ENCODE measurements at places on chromosomes 7 and 10. TPM values are rescaled to one million over a fixed set of nuclear protein-coding genes. Genes with fewer than 3 reads are reported as not detected.

DNA sequence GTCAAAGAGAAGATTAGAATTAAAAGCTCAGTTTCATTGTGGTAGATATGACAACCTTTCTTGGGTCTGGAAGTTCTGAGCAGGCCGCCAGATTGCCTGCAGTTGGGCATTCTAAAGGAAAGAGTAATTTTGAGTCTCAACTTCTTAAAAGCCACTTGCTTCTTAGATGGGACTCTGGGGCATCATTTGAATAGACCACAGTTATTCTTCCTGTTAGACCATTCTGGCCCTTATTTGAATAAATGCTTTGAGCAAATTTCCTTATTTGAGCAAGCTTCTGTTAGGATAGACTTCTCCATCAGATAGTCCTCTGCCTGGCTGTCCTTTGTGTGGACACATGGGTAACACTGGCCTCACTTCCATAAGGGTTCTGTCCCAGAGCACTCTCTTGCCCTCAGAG is 40.2 kb downstream of the SND1 start:
- H3K27me3 ChIP-seq, result peaks cover 2% of the 10 kb centered on the region
- no peaks in the 10 kb centered on the region for H3K36me3 ChIP-seq
- no peak overlapping the region for H3K27ac ChIP-seq
- H3K4me3 ChIP-seq, result no peak overlapping the region
- H3K4me1 ChIP-seq, result no peaks in the 10 kb centered on the region
- no peak for DNase-seq

- H3K36me3 ChIP-seq, result no peaks in the 10 kb centered on the region
- H3K27ac ChIP-seq, result no peak overlapping the region
- H3K4me1 ChIP-seq, result peaks cover 13% of the 10 kb centered on the region
- no peaks in the 10 kb centered on the region for H3K27me3 ChIP-seq
- no peak for DNase-seq
These were observed 31.4 kb upstream of the TRIM8 start for GRCh38 chr10:102612964-102613275.

GRCh38 chr10:24254180-24254579 is 45.2 kb downstream of the KIAA1217 start:
- H3K4me1 ChIP-seq, result peaks cover 7% of the 10 kb centered on the region
- no peak for DNase-seq
- peaks cover 2% of the 10 kb centered on the region for H3K27me3 ChIP-seq
- no peak overlapping the region for H3K4me3 ChIP-seq
- no peaks in the 10 kb centered on the region for H3K36me3 ChIP-seq

Gene STAG3
- total RNA-seq, result 1.1 TPM

DNA sequence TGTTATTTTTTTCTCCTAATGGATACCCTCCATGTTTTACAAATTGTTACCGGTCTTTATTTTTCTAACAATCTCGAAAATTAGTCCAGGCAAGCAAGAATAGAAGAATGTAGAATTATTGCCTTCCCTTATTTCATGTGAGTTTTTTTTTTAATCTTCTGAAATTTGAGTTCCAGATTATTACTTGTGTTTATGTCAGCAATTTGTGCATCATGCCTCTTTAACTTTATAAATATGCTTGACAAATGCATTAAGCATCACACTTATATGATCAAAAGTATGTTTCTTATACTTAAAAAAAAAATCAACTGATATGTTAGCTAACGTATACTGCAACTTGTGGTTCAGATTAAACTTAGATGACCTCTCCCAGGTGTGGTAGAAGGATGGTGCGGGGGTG is 242.7 kb upstream of the VSTM2A start:
- H3K4me3 ChIP-seq, result no peak overlapping the region
- H3K36me3 ChIP-seq, result no peaks in the 10 kb centered on the region
- H3K4me1 ChIP-seq, result no peaks in the 10 kb centered on the region
- no peak overlapping the region for H3K27ac ChIP-seq

Gene COL28A1
- total RNA-seq, result 0.39 TPM

- H3K36me3 ChIP-seq, result no peaks in the 10 kb centered on the region
- peaks cover 3% of the 10 kb centered on the region for H3K27me3 ChIP-seq
- no peak overlapping the region for H3K27ac ChIP-seq
- H3K4me3 ChIP-seq, result no peak overlapping the region
- no peak for DNase-seq
- H3K4me1 ChIP-seq, result peaks cover 8% of the 10 kb centered on the region
These were observed 22.7 kb upstream of the WASHC2A start for GRCh38 chr10:50044941-50045664.

- H3K4me1 ChIP-seq, result peaks cover 4% of the 10 kb centered on the region
- no peaks in the 10 kb centered on the region for H3K27me3 ChIP-seq
- no peak overlapping the region for H3K27ac ChIP-seq
- peaks cover 10% of the 10 kb centered on the region for H3K36me3 ChIP-seq
These were observed 97.1 kb upstream of the TMEM168 start for GRCh38 chr7:112887337-112887736.

Gene IL6
- not detected for total RNA-seq

- no peak overlapping the region for H3K4me3 ChIP-seq
- no peak overlapping the region for H3K27ac ChIP-seq
These were observed 168.4 kb downstream of the RELN start for GRCh38 chr7:103821092-103821491.

GRCh38 chr7:49513911-49514310 is 259.5 kb upstream of the VWC2 start:
- H3K27me3 ChIP-seq, result no peaks in the 10 kb centered on the region
- no peak for DNase-seq
- no peak overlapping the region for H3K4me3 ChIP-seq
- H3K4me1 ChIP-seq, result peaks cover 8% of the 10 kb centered on the region
- H3K36me3 ChIP-seq, result no peaks in the 10 kb centered on the region

DNA sequence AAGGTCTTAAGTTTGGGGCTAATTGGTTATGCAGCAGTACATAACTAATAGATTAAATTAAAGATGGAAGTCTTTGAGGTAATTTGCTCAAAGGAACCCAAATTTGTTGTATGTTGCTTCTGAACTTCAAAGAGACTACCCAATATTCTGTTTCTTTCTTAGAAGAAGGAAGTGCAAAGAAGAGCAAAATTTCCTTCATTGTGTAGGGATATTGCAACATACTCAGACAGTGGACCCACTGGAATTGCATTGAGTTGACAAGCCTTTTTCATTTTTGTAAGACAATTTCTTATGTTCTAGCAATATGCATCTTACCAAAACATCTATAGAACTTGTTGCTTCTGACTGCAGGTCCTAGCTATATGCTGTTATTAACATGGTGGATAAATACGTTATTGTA is 527.8 kb downstream of the SH2D4B start:
- H3K4me3 ChIP-seq, result no peak overlapping the region
- DNase-seq, result no peak
- no peak overlapping the region for H3K27ac ChIP-seq
- no peaks in the 10 kb centered on the region for H3K27me3 ChIP-seq
- peaks cover 6% of the 10 kb centered on the region for H3K4me1 ChIP-seq
- H3K36me3 ChIP-seq, result no peaks in the 10 kb centered on the region

Gene KCTD7
- total RNA-seq, result 48.5 TPM

DNA sequence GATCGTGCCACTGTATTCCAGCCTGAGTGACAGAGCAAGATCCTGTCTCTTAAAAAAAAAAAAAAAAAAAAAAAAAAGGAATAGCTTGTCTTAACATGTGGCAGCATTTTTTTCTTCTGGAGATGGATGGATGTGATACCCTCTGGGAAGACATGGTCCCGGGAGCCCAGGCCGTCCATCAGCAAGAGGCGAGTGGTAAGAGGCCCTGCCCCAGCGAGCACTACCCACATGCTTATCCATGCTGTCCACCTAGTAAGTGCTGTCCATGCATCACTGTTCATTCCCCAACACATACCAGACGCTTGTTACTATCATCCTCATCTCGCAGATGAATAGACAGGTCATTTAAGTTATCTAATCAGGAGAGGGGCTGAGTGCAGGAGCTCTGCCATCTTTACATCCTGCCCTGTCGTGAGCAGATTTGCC is 12.9 kb downstream of the ATP6V1F start:
- H3K36me3 ChIP-seq, result no peaks in the 10 kb centered on the region
- no peak for DNase-seq

DNA sequence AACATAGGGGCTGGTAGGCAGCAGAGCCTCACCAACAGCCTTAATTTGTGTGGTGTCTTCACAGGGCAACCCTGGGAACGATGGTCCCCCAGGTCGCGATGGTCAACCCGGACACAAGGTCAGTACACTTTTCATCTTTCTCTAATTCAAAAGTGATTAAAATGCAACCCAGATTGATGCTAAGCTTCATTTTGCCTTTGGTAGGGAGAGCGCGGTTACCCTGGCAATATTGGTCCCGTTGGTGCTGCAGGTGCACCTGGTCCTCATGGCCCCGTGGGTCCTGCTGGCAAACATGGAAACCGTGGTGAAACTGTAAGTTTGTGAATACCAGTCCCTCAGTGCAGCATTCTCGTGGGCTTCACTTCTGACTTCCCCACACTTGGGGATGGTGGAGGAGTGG is 30.9 kb downstream of the COL1A2 start:
- no peak for DNase-seq
- no peak overlapping the region for H3K27ac ChIP-seq
- no peaks in the 10 kb centered on the region for H3K27me3 ChIP-seq
- H3K4me1 ChIP-seq, result peaks cover 2% of the 10 kb centered on the region

Gene SFTPD
- total RNA-seq, result 0.51 TPM

Gene AKR1C4
- not detected for total RNA-seq

GRCh38 chr10:18436902-18437301 is 214.5 kb downstream of the NSUN6 start:
- H3K27ac ChIP-seq, result no peak overlapping the region
- no peak overlapping the region for H3K4me3 ChIP-seq
- H3K4me1 ChIP-seq, result no peaks in the 10 kb centered on the region
- DNase-seq, result no peak
- no peaks in the 10 kb centered on the region for H3K36me3 ChIP-seq

- no peak for DNase-seq
- no peak overlapping the region for H3K27ac ChIP-seq
- H3K4me3 ChIP-seq, result no peak overlapping the region
These were observed 203.2 kb downstream of the ANK3 start for GRCh38 chr10:60186315-60187071.

Gene BTBD16
- total RNA-seq, result 0.98 TPM

Gene CHST12
- 27.3 TPM for total RNA-seq

DNA sequence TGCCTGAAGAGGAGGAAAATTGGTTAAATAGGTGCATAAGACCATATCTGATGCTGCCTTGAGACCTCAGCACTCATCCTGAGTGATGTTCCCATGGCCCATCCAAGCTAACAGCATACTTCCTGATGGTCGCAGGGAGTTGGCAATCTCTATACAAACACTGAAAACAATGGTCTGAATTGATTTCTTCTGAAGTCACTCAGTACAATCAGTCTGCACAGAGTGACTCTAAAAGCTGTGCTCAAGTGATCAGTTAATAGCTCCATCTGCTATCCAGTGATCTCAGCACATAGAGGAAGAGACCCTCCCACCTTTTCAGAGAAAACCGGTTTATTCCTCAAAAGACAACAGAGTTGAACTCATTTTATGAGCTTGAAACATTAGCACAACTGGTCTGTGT is 3.9 kb downstream of the PPP1R17 start:
- peaks cover 52% of the 10 kb centered on the region for H3K4me1 ChIP-seq
- no peak for DNase-seq
- H3K36me3 ChIP-seq, result peaks cover 24% of the 10 kb centered on the region
- peak overlapping the region; percentile 100 for H3K27ac ChIP-seq

- H3K27me3 ChIP-seq, result peaks cover 2% of the 10 kb centered on the region
- peaks cover 12% of the 10 kb centered on the region for H3K36me3 ChIP-seq
- H3K4me1 ChIP-seq, result no peaks in the 10 kb centered on the region
- H3K27ac ChIP-seq, result no peak overlapping the region
- no peak overlapping the region for H3K4me3 ChIP-seq
- no peak for DNase-seq
These were observed 68.4 kb upstream of the HABP2 start for GRCh38 chr10:113484487-113484886.

DNA sequence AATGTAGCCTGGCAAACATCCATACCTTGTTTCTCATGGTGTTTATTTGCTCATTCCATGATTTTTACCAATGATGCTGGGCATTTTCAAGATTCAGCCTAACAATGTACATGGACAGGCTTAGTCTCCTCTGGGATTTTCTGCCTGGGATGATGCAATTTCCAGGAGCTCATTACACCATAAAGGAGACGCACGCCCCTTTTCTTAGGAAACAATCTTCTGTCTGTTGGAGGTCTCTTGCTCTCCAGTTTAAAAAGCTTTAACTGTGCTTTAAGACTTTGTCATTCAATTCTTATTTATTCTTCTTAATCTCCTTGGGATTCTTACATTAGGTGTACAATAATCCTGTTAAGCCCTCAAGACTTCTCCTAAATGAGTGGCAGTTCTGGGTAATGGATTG is 150.3 kb upstream of the NRP1 start:
- H3K27me3 ChIP-seq, result no peaks in the 10 kb centered on the region
- H3K27ac ChIP-seq, result peak overlapping the region; percentile 87
- H3K4me3 ChIP-seq, result peak overlapping the region; percentile 9
- DNase-seq, result no peak

Gene RBP3
- total RNA-seq, result not detected

DNA sequence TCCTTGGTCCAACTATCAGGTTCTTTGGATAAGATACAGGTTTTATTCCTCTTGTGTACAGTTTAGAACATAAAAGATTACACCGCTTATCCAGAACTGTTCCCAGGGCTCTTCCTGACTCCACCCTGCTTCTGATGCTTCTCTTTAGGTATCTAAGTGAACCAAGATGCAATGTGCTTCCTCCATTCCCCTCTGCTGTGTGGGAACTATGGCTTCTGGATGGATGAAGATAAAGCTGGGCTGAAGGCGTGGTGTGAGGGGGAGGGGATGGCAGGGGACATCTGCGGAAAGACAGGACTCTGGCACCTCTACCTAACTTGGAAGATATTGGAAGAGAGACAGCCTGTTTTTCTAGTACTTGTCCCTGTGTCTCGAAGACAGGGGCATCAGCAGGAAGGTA is 209.9 kb upstream of the TBX20 start:
- no peaks in the 10 kb centered on the region for H3K4me1 ChIP-seq
- no peak overlapping the region for H3K4me3 ChIP-seq
- peaks cover 16% of the 10 kb centered on the region for H3K36me3 ChIP-seq
- no peak overlapping the region for H3K27ac ChIP-seq
- no peak for DNase-seq
- peaks cover 3% of the 10 kb centered on the region for H3K27me3 ChIP-seq

GRCh38 chr7:17546189-17546588 is 247.7 kb downstream of the AHR start:
- no peaks in the 10 kb centered on the region for H3K36me3 ChIP-seq
- no peak for DNase-seq
- no peaks in the 10 kb centered on the region for H3K4me1 ChIP-seq
- no peaks in the 10 kb centered on the region for H3K27me3 ChIP-seq
- H3K4me3 ChIP-seq, result no peak overlapping the region

Gene UNC5B
- 22.6 TPM for total RNA-seq

DNA sequence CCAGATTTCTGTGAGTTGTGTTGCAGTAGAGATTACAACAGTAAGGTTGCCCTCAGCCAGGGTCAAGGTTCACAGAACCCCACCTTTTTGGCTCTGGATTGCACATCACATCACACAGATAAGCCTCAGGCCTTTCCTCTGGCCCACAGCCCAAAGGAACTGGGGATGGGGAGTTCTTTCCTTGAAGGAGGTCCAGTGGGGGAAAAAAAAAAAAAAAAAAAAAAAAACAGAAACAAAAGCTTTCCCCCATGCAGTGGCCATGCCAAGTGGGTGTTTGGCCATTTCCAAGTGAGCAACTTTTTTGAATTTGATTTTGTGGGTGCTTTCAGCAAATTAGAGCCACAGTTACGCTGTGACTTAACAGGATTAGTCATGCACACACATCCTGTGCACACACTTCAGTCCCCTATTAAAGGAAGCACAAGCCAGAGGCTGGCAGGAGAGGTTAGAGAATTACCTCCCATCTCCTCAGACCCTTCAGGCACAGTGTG is 79.3 kb upstream of the NANOS1 start:
- H3K36me3 ChIP-seq, result no peaks in the 10 kb centered on the region
- DNase-seq, result no peak
- H3K27ac ChIP-seq, result no peak overlapping the region
- H3K27me3 ChIP-seq, result peaks cover 6% of the 10 kb centered on the region
